ENCODE measurements at places on chromosomes 5 and 9. TPM values are rescaled to one million over a fixed set of nuclear protein-coding genes. Genes with fewer than 3 reads are reported as not detected.

GRCh38 chr5:179613460-179614071, 9.9 kb downstream of the HNRNPH1 start:
- H3K27me3 ChIP-seq, result no peaks in the 10 kb centered on the region
- DNase-seq, result no peak
- no peak overlapping the region for H3K27ac ChIP-seq
- no peaks in the 10 kb centered on the region for H3K36me3 ChIP-seq
- peaks cover 9% of the 10 kb centered on the region for H3K4me1 ChIP-seq

GRCh38 chr5:170482511-170482910, 21.3 kb upstream of the KCNIP1 start:
- H3K4me1 ChIP-seq, result no peaks in the 10 kb centered on the region
- no peak overlapping the region for H3K27ac ChIP-seq
- no peak for DNase-seq

DNA sequence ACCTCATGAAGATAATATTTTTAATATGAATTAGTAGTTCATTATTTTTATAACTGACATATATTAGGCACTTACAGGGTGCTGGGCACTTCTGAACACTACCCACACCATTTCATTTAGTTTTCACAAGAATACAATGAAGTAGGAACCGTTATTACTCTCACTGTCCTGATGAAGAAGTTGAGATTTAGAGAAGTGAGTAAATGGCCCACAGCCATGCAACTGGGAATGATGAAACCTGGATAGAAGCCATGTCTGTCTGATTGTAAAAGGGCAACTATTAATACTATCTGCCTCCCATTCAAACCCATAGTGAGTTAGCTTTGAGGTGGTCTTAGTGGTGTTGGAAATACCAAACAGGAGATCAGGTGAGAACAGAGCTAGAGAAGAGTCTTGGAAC, 29.6 kb upstream of the OTULINL start:
- no peak overlapping the region for H3K27ac ChIP-seq
- H3K36me3 ChIP-seq, result no peaks in the 10 kb centered on the region
- H3K27me3 ChIP-seq, result no peaks in the 10 kb centered on the region
- DNase-seq, result no peak

GRCh38 chr5:62059960-62060359, 246.0 kb upstream of the KIF2A start:
- no peaks in the 10 kb centered on the region for H3K36me3 ChIP-seq
- H3K4me3 ChIP-seq, result no peak overlapping the region
- no peak overlapping the region for H3K27ac ChIP-seq
- DNase-seq, result no peak
- no peaks in the 10 kb centered on the region for H3K27me3 ChIP-seq
- H3K4me1 ChIP-seq, result no peaks in the 10 kb centered on the region

DNA sequence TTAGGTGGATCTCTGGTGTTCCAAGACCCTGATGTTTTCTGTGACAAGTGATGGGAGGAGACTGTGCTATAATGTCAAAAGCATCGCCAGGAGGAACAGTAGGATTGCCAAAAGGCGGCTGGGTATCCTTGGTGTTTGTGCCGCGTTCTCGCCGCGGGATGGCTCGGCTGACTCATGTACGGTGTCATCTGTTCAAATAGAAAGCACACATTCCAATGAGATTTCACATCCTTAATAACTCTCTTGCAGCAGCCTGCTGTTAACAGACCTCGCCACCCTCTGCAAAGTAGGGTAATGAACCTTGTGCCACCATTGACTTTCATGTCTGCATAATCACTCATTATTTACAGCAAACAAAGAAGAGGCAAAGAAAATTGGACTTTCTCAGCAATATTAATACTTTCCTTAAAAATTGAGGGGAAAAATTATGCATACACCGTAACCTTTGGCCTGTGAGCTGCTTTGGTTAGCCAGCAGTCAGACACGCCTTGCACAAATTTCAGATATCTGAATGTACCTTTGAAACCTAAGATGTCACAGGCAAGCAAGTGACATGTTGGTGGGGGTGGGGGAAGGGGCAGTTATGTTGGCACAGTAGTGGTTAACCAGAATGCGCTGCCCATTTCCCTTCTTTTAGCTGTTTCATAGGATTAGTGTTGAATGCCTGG, 289.4 kb downstream of the EFNA5 start:
- no peaks in the 10 kb centered on the region for H3K36me3 ChIP-seq
- DNase-seq, result no peak
- H3K27me3 ChIP-seq, result no peaks in the 10 kb centered on the region
- no peaks in the 10 kb centered on the region for H3K4me1 ChIP-seq
- H3K27ac ChIP-seq, result no peak overlapping the region

DNA sequence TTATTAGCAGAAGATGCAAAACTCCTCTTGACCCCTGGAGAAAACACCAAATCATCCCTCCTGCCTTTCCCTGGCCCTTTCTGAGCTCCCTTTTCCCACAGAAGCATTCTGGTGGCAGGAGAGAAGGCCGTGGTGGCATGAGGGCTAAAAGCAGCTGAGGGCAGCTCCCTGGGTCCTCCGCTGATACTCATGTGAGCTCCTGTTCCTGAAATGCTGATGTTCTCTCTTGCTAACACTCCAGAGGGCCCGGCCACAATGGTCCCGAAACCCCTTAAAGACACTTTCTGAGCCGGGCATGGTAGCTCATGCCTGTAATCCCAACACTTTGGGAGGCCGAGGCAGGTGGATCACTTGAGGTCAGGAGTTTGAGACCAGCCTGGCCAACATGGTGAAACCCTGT, 183.1 kb downstream of the HSPA4 start:
- no peaks in the 10 kb centered on the region for H3K4me1 ChIP-seq
- no peaks in the 10 kb centered on the region for H3K36me3 ChIP-seq
- H3K4me3 ChIP-seq, result no peak overlapping the region
- H3K27ac ChIP-seq, result no peak overlapping the region
- DNase-seq, result no peak

DNA sequence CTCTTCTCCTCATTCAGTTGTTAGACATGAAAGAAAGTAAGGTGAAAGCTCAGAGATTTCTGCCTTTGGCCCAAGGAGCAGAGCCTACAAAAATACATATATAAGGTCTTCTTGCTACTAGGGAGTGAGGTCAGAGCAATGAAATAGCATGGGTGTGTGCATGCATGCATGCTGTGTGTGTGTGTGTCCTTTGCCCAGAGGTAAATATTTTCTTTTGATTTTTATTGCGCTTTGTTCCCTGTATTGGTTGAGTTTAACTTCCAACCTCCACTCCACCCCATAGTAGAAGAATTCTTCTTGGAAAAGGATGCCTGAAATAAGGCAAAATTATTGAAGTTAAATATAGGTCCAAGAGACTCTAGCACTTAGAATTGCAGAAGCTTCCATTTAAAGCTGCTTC, 248.0 kb upstream of the PTGER4 start:
- H3K4me3 ChIP-seq, result no peak overlapping the region
- no peak overlapping the region for H3K27ac ChIP-seq
- no peaks in the 10 kb centered on the region for H3K27me3 ChIP-seq
- no peaks in the 10 kb centered on the region for H3K36me3 ChIP-seq
- DNase-seq, result no peak
- H3K4me1 ChIP-seq, result no peaks in the 10 kb centered on the region

DNA sequence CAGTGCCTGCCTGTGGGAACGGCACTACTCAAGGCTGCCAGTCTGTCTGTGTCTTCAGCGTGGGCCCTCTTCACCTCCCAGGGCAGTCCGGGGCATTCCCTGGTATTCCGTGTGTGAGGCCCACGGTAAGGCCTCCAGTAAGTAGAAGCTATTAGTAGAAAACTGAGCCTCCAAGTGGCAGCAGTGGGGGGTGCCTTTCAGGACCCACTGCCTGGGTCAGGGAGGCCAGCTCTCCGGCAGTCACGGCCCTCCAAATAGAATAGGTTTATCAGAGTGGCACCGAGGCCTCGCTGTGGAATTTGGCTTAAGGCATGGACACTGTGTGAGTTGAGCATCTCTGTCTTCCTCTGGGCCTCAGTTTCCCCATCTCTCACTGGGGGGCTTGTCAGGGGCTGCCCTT, 23.1 kb downstream of the ADAMTSL2 start:
- H3K36me3 ChIP-seq, result no peaks in the 10 kb centered on the region
- DNase-seq, result no peak
- H3K27ac ChIP-seq, result no peak overlapping the region

- no peak for DNase-seq
- no peaks in the 10 kb centered on the region for H3K4me1 ChIP-seq
- H3K36me3 ChIP-seq, result no peaks in the 10 kb centered on the region
- no peak overlapping the region for H3K27ac ChIP-seq
- H3K4me3 ChIP-seq, result no peak overlapping the region
Measured at GRCh38 chr5:157116483-157116954, 7.7 kb upstream of the HAVCR2 start.

DNA sequence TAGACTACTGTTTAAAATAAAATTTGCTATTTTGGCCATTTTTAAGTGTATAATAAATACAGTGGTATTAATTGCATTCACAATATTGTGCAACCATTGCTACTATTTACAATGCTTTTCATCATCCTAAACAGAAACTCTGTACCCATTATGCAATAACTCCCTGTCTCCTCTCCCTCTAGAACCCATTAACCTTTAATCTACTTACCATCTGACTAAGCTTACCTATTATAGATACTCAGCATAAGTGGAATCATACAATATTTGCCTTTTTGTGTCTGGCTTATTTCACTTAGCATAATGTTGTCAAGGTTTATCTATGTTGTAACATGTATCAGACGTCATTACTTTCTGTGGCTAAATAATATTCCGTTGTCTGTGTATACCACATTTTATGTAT, 25.9 kb downstream of the CD14 start:
- no peaks in the 10 kb centered on the region for H3K27me3 ChIP-seq
- no peak for DNase-seq
- no peak overlapping the region for H3K4me3 ChIP-seq
- H3K4me1 ChIP-seq, result no peaks in the 10 kb centered on the region
- H3K36me3 ChIP-seq, result no peaks in the 10 kb centered on the region

DNA sequence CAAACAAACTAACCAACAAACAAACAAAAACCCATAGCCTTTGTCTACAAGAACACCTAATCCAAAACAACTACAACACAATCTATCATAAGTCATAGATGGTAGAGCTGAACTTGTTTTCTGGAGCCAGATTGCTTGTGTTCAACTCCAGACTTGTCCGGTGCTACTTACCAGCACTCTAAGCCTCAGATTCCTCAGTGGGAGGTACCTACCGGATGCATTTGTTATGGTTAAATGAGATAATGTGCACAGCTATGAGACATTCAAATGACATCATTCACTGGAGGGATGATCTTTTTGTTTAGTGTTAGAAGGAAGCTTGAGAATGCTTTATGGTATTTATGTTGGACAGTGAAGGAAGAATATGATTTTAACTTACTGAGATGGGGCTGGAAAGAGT, 592.9 kb upstream of the C9orf72 start:
- H3K36me3 ChIP-seq, result no peaks in the 10 kb centered on the region
- no peak overlapping the region for H3K27ac ChIP-seq
- H3K4me1 ChIP-seq, result no peaks in the 10 kb centered on the region
- H3K27me3 ChIP-seq, result no peaks in the 10 kb centered on the region
- no peak overlapping the region for H3K4me3 ChIP-seq
- no peak for DNase-seq

DNA sequence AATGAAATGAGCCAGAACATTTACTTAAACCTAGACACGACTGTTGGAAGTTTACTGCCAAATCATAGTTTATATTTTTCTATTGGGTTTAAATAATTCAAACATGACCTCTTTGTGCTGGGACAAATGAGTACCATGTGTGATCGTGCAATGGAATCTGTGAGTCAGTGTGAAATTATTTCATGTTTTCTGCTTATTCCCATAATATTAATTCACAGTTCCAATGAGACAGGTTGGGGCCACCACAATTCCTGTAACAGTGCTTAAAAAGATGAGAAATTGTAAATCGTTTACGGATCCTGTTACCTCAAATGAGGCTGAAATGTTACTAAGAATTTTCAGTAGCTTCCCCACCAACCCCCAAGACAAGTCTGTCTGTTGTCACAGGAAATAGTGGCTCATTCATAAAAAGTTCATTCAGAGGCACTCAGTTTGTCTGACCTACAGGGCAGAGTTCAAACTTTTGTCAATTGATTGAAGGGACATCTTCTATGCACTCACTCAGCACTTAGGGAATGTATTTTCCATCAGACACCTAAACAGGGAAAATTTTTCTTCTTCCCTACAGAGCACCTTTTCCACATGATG, 563.9 kb upstream of the ADAMTS16 start:
- DNase-seq, result no peak
- no peak overlapping the region for H3K27ac ChIP-seq
- H3K36me3 ChIP-seq, result no peaks in the 10 kb centered on the region
- no peak overlapping the region for H3K4me3 ChIP-seq
- H3K27me3 ChIP-seq, result no peaks in the 10 kb centered on the region
- H3K4me1 ChIP-seq, result no peaks in the 10 kb centered on the region

- peaks cover 10% of the 10 kb centered on the region for H3K4me1 ChIP-seq
- no peaks in the 10 kb centered on the region for H3K27me3 ChIP-seq
- H3K36me3 ChIP-seq, result no peaks in the 10 kb centered on the region
- DNase-seq, result no peak
- H3K4me3 ChIP-seq, result no peak overlapping the region
Measured at GRCh38 chr5:180336234-180337020, 16.7 kb downstream of the GFPT2 start.

DNA sequence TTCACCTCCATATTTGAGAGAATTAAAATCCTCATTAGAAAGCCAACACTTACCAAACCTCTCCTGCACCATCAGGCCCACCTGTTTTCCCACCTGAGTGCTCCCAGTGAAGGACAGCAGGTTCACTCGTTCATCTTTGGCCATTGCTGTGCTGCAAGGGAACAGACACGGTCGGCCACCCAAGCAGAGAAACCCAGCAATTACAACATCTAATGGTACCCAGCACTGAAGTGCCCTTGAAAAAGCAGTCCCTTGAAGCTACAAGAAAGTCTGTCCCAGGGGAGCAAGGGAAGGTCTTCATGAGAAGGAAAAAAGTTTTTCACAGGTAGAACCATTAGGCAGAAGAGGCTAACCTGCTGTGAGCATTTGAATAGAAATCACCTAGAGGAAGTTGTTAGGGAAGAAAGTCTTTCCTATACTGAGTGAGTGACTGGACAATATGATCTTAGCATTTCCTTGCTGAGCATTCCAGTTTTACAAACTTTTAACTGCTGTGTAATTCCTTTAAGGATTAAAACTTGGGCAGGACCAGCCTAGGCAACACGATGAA, 26.7 kb downstream of the ALDH7A1 start:
- H3K4me3 ChIP-seq, result no peak overlapping the region
- no peaks in the 10 kb centered on the region for H3K4me1 ChIP-seq
- H3K27ac ChIP-seq, result no peak overlapping the region
- H3K27me3 ChIP-seq, result no peaks in the 10 kb centered on the region
- no peaks in the 10 kb centered on the region for H3K36me3 ChIP-seq

SLC27A6 gene
- total RNA-seq, result not detected

AHRR gene
- 9.1 TPM for total RNA-seq

MARCOL gene
- total RNA-seq, result not detected

DMRTA1 gene
- total RNA-seq, result 0.29 TPM

FAM169A gene
- total RNA-seq, result 0.51 TPM

QRFP gene
- total RNA-seq, result not detected

ASPN gene
- total RNA-seq, result 29.5 TPM

NUDCD2 gene
- total RNA-seq, result 24.8 TPM

FSTL4 gene
- total RNA-seq, result not detected

PPP2R2B gene
- total RNA-seq, result not detected

PCDHGC4 gene
- total RNA-seq, result 5.9 TPM

LVRN gene
- total RNA-seq, result 1.7 TPM
